D721Med (cell line): ENCODE measurements at places on chromosomes 12 and 14.

DNA sequence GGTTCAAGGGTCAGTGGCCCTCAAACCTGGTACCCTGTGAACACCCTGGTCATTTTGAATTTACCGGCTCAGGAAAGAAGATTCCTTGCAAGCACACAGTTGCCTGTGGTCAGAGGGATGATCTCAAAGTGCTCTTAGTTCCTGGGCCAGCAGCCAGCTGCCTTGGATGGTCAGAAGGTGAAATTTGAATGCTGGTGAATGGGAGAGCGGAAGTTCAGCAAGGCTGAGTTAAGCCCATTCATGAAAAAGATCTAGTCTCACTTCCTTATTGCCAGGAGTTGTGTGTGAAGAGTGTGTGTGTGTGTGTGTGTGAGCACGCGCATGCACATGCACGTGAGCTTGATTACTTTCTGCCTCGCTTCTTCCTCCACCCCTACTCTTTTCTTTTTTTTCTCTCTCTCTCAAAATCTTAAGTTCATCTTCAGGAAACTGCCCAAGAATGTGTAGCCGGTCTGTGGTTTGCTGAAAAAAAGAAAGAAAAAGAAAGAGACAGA lies 155.5 kb upstream of the CCND2 start:
- DNase-seq: no peak

GRCh38 chr12:67677166-67677565 lies 28.6 kb downstream of the DYRK2 start:
- no peak for DNase-seq

GRCh38 chr14:69066396-69067171 lies 86.3 kb downstream of the DCAF5 start:
- DNase-seq: no peak

DNA sequence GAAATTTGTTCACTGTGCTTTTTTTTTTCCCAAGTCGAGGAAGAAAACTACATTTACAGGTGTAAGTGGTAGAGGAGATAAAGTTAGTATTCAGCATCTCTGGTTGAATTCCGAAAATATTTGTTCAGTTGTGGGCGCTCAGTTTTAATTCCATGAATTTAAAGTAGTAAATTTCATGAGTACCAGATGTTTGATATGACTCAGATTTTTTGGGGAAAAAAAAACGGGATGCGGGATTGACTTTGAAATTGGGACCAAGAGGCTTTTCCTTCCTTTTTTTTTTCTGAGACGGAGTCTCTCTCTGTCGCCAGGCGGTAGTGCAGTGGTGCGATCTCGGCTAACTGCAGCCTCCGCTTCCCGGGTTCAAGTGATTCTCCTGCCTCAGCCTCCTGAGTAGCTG lies 1.6 kb downstream of the TULP3 start:
- no peak for DNase-seq

DNA sequence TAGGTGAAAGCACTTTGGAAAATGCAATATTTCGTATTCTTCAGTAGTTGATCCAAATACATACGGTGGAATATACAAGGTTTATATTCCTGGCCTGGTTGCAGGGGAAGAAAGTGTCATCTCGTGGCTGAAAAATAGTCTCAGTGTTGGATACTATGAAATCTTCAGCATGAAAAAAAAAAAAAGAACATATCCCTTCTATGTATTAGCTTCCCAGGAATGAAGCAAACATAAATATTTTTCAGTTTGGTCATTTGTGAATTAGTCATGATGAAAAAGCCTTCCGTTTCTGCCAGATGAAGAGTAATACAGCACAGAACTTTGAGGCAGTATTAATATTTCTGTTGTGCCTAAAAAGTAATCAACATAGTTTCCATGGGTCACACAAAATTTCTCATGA lies 36.7 kb downstream of the FLRT2 start:
- no peak for DNase-seq

DNA sequence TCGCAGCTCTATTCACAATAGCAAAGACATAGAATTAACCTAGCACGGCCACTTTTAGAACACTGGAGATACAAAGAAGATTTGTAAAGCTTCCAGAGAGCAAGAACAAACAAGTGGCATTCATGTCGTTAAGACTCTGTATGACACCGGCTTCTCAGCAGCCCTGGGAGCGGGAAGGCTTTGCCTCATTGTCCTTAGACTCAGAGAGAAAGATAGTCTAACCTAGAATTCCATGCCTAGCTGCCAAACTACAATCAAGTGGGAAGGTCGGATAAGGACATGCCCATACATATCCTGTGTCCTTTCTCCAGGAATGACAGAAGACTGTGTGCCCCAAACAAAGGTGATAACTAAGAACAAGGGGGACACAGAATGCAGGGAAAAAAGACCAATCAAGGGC lies 1038.3 kb downstream of the BCL11B start:
- no peak for DNase-seq

DNA sequence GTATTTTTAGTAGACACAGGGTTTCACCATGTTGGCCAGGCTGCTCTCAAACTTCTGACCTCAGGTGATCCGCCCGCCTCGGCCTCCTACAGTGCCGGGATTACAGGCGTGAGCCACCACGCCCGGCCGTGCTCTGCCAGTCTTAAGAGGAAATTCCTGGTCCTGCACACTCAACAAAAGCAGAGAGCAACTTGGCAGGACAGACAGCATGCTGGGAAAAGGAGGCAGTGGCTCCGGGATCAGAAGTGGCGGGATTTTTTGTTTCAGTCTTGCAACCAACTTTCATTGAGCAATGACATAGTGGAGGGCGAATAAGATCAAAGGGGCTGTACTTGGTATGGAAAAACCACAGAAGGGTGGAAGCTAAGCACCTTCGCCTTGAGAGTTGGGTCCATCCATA lies 2.1 kb downstream of the CKAP4 start:
- DNase-seq: no peak

GRCh38 chr14:64762044-64763034 lies 58.1 kb downstream of the PLEKHG3 start:
- DNase-seq: peak; percentile 41
